ENCODE measurements at places on chromosomes 1 and 21.

GRCh38 chr1:172630056-172630818, 28.7 kb upstream of the FASLG start:
- no peak for DNase-seq

DNA sequence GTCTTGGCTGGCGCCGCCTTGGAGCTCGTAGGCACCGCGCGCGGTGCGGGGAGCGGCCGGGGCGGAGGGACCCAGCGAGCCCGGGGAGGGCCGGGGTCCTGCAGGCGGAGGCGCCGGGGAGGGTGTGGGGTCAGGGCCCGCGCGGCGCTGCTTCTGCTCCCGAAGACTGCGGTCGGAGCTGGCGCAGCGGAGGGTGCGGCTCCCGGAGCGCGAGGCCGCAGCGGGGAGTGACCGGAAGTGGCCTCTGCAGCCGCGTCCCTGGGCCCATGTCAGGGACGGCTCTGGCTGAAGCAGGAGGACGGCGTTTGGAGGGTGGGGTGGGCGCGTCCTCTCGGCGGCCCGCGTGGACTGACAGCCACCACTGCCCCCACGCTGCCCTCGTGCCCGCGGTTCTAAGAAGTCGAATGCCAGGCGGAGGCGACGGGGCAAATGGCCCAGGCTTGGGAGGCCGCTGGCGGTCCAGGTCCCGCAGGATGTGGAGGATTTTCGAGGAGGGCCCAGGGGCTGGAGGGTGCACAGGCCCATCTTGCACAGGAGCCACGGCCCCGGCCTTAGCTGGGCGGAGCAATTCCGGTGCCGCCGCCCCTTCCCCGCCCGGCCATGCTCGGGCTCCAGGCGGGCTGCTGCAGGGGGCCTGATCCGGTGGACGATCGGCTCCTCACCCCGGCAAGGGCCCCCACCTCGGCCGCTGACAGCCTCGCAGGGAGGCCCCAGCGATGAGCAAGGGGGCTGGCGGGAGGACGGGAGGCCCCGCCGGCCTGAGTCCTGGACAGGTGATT, 7.7 kb upstream of the ZNF669 start:
- DNase-seq: no peak

GRCh38 chr1:93692983-93693591, 11.4 kb upstream of the BCAR3 start:
- peak; percentile 23 for DNase-seq

DNA sequence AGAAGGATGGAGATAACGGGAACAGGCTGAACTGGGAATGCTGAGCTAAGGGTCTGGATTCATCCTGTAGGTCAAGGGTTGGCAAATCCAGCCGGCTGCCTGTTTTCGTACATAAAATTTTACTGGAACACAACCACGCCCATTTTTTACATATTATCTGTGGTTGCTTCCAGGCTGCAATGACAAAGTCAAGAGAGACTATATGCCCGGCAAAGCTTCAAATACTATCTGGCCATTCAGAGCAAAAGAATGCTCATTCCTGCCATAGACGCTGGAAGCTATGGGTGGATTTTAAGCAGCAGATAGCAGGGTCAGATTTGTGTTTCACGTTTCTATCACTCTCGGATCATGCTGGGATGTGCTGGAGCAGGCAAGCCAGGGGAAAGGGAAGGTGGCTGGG, 137.9 kb upstream of the EDN2 start:
- no peak for DNase-seq

DNA sequence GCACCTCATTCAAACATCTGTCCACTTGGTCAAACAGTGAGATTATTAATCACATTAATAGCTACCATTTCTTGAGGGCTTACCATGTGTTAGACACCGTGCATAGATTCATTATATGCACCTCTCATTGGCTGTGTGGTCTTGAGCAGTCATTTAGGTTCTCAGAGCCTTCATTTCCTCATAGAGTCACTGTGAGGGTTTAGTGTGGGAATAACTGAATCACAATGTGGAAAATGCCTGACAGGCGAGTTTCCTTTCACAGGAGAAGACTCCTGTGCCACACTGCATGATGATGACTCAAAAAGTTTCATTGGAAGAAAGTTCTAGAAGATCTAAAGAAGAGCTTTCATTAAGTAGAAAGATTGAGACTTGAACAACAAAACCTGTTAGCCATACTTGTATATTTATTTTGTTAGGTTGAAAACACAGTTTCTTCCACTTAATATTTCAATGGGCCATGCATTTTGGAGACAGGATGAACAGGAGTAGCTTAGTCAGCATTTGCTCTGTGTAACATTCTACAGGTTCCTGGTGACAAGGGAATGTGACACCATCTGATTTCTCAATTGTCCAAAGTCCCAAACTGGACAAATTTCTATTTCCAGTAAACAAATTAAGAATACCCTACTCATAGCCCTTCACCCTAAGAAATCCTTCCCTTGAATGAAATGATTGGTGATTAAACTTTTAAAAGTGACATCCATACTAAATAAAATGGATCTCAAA, 45.7 kb downstream of the FYB2 start:
- no peak for DNase-seq

- no peak for DNase-seq
Observed at GRCh38 chr1:78619446-78619802, 824 bp upstream of the IFI44L start.

DNA sequence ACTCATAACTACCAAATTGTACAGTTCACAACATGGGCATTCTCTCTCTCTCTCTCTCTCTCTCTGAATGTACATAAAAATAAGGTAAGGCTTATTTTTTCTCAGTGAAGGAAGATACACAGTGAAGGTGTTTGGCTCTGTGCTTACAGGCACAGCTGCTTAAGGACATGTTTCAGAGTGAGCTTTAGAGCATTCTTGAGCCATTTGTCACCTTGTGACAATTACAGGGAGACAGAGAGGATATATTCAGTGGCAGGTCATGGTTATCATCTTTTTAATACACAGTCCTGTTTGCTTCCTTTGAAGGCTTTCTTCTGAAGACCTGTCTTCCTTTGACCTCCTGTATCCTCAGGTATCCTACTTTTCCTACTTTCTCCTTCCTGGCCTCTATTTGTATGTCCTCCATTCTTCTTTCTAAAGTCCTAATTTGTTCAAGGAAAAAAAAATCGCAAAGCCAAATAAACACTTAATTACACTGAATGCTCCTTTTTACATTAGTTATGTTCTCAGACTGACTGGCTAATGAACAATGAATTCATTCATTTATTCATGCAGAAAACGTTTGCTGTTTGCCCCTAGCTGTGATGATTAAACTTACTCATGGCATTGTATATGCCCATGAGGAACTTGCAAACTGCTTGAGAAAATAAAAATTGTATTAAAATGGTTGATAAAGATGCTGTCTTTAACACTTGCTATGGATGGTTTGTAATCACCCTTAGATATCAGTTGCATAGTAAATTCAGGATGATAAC, 33.4 kb downstream of the HSD17B7 start:
- no peak for DNase-seq

DNA sequence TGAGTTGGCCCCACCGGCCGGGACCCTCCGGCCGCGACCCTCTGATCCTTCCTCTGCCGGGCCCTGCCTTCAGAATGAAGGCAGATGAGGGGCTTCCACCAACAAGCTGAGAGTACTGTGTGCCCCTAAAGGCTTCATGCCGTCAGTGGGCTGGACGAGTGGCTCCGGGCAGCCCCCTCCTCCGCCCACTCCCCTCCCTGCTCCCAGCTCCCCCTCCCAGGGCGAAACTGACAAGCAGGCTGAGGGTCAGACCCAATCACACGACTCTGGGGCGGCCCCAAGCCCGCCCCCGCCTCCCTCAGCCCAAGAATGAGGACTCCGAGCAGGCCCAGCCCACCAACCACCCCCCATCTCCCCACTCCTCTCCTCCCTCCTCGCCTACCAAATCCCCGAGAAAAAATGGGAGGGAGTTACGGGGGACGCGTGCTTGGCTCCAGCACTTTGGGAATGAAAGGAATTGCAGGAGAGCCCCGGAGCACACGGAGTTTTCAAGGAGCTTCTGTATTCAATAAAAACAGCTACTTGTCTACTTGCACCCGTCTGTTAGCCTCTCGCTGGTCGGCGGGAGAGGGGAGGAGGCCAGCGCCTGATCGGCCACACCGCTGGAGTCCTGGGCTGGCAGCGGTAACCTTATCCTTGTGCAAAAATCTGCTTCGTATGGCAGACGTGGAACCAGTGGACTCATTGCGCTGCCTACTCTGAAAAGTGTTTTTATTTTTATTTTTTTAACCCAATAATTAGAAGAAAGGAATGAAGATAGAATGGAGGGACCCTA, at the start of gene COL11A1:
Gene COL11A1 (minus strand): TSS at position 147 of the 775 bp plus-strand sequence. CDS start 344 bp downstream, outside the sequence.
- no peak for DNase-seq

GRCh38 chr21:33348706-33349105, 23.9 kb downstream of the IFNAR1 start:
- DNase-seq: no peak

- DNase-seq: no peak
Observed at GRCh38 chr21:39117440-39117970, 65.7 kb downstream of the PSMG1 start.

GRCh38 chr1:115809847-115810246, 31.1 kb downstream of the NHLH2 start:
- DNase-seq: no peak

GRCh38 chr1:55425310-55425930, 210.3 kb upstream of the USP24 start:
- DNase-seq: no peak

All from CD4-positive, alpha-beta T cell treated with Interleukin-4 for 4 hours (primary cell).